ENCODE measurements at places on chromosomes 13 and 19.

DNA sequence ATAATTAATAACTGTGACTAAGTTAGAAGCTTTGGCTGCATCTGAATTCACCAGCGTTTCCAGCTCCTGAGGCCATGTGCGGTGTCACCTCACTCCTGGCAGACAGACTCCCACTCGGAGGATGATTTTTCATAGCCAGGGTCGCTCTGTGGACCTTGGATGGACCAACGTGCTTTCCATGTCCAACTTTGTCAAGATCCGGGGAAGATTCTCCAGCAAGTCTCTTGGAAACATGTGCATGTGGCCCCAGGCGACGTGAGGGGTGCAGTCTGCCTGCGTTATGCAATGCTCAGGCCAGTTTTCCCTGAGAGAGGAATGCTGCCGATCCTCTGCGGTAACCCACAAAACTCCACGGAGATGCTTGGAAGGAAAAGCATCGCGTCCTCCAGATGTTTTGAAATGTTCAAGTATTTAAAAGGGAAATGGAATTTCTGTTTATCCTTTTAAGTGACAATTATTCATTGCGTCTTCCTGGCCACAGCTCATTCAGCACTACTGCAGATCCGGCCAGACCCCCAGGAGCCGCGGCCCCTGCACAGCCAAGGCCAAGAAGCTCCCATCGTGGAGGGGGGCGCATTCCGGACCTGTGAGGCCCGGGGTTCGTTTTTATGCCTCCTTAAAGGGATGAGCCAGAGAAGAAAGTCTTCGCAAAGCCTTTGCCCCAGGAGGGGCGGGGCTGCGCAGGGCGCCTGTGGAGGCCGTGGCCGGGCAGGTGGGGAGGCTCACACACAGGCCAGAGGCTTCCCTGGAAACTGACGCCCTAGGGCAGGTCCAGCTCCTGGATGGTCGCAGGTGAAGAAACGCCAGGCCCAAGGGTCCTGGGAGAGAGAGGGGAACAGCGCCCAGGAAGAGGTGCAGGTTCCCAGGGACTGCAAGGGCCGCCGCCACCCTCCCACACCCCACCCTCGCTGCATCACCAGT lies 46.0 kb downstream of the C13orf46 start:
- no peak for DNase-seq

- no peak for DNase-seq
Measured at GRCh38 chr19:9641810-9642209, 20.8 kb upstream of the ZNF561 start.

GRCh38 chr19:34504809-34505291 lies 23.3 kb downstream of the WTIP start:
- no peak for DNase-seq

DNA sequence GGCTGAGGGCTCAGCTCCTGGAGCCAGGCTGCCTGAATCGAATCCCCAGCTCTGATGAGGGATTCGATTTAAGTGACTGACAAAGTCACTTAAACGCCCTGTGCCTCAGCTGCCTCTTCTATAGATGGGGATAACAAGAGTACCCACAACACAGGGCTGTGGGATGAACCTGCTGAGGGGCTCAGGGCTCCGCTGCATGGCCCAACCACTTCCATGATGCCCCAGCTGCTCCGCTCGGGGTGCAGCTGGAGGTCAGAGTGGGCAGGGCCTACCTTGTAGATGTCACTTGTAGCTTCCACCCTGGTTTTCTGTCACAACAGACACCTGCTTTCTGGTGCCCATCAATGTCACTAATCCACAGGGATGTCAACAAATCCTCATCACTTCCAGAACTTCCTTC lies 39.2 kb downstream of the STK24 start:
- DNase-seq: no peak

DNA sequence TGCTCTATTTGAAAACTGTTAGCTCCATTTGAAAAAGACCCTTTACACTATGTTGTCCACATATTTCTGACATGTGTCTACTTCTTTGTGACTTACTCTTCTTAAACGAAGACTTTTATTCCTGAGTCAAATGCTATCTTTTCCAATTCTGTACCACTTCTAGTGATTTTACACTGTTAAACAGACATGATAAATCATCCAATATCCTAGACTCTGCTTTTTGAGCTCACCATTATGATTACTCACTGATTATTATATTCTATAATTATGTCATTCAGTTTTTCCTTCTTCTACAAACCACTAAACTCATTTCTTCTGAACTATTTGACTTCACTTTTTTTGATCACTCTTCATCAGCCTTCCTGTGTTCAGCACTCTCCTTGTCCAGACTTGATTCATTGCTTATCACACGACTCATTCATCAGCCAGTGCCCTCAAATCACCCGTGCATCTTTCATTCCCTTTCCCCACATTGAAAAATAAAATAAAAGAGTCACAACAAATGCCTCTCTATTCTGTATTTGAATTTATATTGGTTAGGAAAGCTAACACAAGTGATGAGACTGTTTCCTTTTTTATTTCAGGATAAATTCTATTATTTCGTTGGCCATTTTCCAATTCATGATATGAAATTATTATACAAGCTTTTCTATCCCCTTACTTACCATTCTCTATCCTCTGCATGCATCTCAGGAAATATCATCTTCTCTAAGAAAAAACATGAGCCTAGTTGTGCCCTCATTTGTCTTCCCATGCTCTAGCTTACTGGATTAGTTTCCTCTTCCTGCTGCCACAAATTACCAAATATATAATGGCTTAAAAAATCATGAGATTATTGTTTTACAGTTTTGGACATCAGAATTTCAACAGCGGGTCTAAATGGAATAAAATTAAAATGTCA lies 1482.1 kb upstream of the MIR17HG start:
- no peak for DNase-seq

DNA sequence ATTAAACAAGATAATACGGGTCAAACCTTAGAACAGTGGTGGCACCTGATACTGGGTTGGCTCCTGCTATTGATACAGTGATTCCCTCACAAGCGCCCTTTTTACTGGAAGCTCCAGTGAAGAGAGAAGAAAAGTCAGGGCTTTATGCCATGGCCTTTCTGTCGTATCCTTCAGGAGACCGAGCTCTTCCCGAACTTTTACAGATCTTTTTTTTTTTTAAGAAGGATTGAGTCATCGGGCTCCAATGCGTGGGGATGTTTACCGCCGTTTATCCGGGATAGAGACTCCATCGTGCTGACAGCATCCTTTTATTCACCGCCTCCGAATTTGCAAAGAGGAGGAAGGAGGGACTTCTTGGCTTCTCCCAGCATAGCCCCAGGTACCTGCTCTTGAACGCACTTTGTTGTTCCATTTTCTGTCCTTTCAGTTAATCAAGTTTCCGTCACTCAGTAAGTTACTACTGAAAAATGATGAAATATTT lies 574 bp downstream of the ZNF227 start:
- no peak for DNase-seq

- no peak for DNase-seq
Measured at GRCh38 chr13:96460609-96461008, 370.7 kb downstream of the HS6ST3 start.

GRCh38 chr13:24649688-24650043 lies 30.5 kb upstream of the ATP12A start:
- DNase-seq: no peak

GRCh38 chr13:66219506-66219905 lies 1010.6 kb downstream of the PCDH9 start:
- no peak for DNase-seq

GRCh38 chr13:111356795-111357194 lies 36.4 kb downstream of the TEX29 start:
- DNase-seq: no peak

- no peak for DNase-seq
Measured at GRCh38 chr19:53642381-53643099, 10.7 kb downstream of the DPRX start.

DNA sequence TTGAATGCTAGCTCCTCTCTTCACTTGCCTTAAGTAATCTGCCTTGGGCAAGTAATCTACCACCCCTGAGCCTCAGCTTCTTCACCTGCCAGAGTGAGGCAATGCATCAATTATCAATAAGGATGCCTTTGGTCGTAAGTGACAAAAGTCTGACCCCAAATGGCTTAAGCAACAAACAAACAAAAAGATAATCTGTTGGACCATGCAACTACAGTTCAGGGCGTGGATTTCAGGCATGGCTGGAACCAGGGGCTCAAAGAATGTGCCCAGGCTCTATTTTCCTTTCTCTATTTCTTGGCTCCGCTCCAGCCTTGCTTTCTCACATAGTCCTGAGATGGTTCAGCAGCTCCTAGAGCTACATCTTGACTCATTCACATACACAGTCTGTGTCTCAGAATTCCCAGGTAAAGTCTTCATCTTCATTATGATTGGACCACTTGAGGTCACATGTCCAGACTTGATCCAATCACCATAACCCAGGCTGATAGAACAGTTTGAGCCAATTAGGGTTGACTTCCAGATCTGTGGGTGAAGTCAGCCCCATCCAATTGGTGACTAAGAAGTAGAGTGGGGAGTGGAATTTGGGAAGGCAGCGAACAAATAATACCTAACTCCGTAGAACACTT lies 29.6 kb downstream of the ACSBG2 start:
- no peak for DNase-seq

DNA sequence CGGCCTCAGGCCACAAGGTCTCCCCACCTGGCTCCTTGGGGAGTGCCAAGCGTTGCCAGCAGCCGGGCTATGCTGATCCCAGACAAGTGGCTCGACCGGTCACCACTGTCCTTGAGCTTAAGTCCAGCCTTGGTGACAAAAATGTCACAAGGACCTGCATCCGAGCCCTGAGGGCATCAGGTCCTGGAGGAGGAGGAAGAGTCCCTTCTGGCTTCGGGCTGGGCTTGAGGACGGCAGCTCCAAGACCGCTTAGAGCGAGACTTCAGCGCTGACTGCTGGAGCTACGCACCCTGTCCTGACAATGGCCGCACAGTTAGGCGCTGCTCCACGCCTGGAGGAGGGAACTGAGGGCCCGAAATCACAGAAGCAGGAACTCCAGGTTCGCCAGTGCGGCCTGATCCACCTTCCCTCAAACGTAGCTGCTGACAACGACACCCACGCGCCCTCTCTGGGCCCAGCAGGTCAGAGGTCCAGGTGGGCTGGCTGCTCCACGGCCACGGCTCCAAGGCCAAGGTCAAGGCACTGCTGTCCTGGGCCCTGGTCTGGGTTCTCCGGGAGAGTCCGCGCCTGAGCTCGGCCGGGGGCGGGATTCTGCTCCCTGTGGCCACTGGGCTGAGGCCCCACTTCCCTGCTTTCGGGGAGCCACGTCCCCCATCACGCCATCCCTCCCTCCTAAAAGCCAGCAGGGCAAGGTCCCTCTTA lies 7.0 kb downstream of the SBNO2 start:
- no peak for DNase-seq

DNA sequence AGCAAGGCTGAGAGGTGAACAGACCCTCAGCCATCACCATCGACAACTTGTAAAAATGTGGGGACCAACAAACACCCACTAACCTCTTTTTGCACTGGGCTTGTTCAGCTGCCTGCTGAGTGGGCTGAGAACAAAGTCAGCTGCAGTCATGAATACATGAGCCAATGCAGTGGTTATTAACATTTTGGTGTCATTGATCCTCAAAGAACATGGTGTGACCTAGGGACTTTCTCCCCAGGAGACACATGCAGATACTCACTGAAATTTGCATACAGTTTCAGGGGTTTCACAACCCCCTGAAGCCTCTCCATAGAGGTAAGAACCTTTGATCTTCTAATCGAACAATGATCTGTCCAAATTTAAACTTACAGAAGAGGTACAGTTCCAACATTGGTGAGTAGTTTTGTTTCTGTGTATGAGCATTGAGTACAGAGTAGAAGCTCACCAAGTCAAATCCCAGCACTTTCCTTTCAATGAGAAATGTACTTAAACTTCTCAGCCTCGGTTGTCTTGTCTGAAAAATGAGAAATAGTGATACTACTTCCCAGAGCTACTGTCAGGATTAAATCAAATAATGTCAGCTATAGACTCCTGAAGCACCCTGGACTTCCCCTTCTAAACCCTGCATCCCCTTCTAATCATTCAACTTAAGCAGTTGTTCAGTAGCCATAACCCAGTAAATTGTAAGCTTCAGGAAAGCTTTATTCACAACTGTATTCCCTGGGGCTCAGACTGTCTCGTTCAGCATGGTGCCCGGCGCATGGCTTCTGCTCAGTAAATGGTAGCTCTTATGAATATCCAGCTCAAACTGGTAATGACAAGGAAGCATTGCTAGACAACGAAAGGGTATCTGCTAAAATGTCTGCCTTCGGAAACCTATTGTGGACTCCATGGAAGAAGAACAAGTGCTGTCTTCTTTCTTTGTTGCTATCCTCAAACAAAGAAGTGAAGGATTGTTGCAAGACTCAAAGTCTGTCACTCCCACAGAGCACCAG lies 148.7 kb downstream of the FOXO1 start:
- DNase-seq: no peak

GRCh38 chr19:42433503-42434260 lies 6.5 kb upstream of the LIPE start:
- DNase-seq: no peak

DNA sequence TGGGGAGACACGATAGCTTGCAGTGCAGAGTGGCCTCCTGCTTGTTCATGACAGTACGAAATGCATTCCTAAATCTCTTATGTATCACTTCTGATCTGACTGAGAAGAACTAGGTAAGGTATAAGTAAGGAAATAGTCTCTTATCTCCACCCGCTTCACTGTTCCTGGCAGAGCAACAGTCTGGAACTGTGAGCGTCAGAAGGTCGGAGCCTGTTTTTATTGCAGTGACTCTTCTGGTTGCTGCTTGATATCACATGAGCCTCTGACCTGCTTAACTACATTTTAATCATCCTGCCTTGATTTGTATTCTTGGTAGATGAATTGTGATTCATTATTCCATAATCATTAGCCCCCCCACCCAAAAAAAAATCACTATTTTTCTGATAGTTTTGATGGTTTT lies 69.0 kb downstream of the COL4A2 start:
- no peak for DNase-seq

DNA sequence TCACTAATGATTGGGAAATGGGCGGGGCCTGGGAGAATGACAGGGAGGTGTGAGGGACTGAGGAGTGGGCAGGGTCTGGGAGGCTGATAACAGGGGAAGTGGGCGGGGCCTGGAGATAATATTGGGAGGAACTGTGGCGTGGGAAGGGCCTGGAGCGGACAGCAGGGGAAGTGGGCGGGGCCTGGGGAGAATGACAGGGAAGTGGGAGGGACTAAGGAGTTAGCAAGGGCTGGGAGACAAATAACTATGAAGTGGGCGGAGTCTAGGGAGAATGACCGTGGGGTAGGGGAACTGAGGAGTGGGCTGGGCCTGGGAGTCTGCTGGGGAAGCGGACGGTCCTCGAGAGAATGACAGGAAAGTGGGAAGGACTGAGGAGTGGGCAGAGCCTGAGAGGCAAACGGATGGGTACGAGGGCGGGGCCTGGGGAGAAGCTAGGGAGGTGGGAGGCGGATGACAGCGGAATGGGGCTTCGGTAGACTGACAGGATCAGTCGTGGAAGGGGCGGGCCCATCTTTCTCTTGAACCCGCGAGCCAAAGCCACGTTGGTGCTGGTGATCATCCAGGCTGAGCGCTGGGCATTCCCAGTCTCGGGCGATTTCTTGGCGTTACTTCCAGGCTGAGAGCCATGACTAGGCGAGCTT lies 14.0 kb upstream of the TUBB4A start:
- DNase-seq: no peak

DNA sequence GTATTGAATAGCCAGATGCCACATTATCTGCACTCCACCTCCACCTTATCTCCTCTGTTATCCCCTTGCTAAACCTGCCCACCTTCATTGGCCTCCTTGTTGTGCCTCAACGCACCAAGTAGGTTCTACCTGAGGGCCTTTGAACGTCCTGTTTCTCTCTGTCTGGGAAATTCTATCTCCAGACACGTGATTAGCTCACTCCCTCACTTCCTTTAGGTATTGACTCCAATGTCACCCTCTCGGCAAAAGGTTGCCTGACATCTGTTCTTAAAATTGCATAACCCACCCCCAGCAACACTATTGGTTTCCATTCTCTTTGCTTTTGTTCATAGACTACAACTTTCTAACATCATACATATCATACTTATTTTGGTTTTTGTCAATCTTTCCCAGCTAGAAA lies 56.5 kb upstream of the MEDAG start:
- no peak for DNase-seq
